NB4 (cell line): ENCODE measurements at places on chromosomes 6 and 20.

GRCh38 chr6:18121580-18122127 lies 823 bp downstream of the NHLRC1 start:
- DNase-seq, result peak; percentile 38

- DNase-seq, result peak; percentile 30
These were observed 9.7 kb downstream of the LRRN4 start for GRCh38 chr20:6044115-6044514.

GRCh38 chr20:48184229-48184628 lies 398.9 kb upstream of the SULF2 start:
- DNase-seq, result no peak

GRCh38 chr20:37007898-37008649 lies 56.6 kb upstream of the SAMHD1 start:
- peak; percentile 74 for DNase-seq

- DNase-seq, result no peak
These were observed 116.5 kb upstream of the ESR1 start for GRCh38 chr6:151690768-151691562.

- no peak for DNase-seq
These were observed 114.3 kb downstream of the THBS2 start for GRCh38 chr6:169139179-169139971.

DNA sequence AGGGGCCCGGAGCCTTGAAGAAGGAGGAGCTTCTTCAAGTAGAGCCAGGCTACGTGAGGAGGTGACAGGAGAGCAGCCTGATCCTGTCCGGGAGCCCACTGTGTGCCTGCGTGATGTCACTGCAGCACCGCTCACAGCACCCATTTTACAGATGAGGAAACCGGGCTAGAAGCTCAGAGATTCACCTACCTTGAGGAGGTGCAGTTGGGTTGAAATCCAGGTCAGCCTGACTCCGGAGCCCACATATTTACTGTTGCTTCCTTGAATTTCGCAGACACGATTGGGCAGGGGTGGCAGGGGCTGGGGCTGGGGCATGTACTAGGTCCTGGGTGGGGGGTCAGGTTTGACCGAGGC lies 12.5 kb downstream of the VSTM2L start:
- DNase-seq, result no peak

GRCh38 chr20:45254383-45255262 lies at the start of gene SLPI:
Gene SLPI (minus strand): TSS chr20:45254564. CDS start chr20:45254543, 21 bp downstream.
- peak; percentile 97 for DNase-seq

DNA sequence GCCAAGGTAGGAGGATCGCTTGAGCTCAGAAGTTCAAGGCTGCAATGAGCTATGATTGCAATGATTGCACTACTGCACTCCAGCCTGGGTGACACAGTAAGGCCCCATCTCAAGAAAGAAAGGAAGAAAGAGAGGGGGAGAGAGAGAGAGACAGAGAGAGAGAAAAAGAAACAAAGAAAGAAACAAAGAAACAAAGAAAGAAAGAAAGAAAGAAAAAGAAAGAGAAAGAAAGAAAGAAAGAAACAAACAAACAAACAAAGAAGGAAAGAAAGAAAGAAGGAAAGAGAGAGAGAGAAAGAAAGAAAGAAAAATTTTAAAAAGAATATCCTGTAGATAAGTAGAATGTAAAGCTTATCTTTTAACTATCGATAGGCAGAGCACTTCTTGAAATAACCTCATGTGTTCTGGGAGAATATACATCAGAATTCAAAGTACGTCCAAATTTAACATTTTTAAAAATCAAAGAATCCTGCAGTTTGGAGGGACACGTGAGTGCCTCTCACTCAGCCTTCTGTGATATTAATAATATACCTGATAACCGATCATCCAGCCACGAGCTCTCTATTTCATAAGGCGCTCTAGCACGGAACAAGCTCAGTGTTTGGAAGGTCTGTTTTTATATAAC lies 25.2 kb downstream of the MYLK4 start:
- DNase-seq, result no peak

- DNase-seq, result no peak
These were observed 11.9 kb downstream of the HINT3 start for GRCh38 chr6:125968493-125968892.

DNA sequence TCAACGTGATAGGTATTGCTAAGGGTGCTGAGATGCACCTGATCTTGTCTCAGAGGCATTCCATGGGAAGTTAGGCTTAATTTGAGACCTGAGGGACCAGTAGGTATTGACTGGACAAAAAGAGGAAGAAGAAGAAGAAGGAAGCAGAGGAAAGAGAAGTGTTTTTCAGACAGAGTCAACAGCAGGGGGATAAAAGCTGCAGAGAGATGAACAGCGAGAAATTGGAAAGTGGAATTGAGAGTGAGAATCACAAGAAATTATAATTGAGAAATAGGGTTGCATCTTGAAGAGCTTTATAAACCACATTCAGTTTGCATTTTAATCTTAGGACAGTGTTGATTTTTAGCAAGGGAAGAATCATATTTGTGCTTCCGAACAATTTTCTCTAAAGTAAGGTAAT lies 254.0 kb downstream of the CD83 start:
- DNase-seq, result peak; percentile 47

DNA sequence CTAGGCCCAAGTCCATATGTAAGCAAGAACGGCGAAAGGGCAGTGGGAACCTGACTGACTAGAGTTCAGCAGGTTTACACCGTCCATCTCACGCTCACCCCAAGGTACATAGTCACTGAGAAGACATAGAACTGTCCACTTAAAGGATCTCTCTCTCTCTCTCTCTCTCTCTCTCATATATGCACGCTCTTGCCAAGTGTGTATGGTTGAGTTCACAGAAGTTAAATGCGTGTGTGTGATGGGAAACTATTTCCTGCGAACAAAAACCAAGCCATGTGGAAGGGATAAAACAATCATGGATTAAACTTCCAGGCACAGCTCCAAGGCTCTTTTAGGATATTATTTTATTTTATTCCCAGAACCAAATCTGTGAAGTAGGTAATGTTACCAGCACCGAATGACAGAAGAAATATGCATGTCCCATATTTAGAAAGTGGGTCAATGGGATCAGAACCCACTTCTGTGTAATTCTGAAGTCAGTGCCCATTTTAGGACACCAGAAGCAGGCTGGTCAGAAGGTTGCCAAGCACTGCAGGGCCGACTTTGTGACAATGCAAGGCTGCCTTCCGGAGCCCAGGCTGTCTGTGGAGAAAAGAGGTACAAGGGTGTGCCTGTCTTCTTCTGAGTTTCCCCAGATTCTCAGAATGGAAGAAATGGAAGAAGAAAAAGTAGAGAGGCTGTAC lies 49.2 kb upstream of the MAP7 start:
- no peak for DNase-seq

GRCh38 chr20:58457083-58457695 lies 58.0 kb downstream of the APCDD1L start:
- DNase-seq, result no peak

DNA sequence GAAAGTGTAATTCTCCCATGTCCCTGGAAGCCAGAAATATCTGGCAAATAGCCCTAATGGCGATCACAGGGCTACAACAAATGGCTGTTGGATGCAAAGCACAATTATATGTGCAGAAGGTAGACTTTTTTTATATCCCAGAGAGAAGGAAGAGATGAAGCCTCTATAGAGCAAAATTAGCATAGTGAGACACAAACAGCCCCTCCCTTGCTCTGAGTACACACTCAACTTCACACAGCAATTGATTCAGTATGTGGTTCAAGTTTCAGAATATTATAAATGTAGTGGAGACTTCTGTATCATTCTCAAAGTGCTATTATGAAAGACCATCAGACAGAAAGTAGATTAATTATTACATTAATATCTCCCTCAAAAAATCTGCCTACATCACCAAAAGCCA lies 246.5 kb upstream of the TBX18 start:
- DNase-seq, result no peak

- DNase-seq, result no peak
These were observed 55.3 kb downstream of the PFDN4 start for GRCh38 chr20:54263116-54263690.

DNA sequence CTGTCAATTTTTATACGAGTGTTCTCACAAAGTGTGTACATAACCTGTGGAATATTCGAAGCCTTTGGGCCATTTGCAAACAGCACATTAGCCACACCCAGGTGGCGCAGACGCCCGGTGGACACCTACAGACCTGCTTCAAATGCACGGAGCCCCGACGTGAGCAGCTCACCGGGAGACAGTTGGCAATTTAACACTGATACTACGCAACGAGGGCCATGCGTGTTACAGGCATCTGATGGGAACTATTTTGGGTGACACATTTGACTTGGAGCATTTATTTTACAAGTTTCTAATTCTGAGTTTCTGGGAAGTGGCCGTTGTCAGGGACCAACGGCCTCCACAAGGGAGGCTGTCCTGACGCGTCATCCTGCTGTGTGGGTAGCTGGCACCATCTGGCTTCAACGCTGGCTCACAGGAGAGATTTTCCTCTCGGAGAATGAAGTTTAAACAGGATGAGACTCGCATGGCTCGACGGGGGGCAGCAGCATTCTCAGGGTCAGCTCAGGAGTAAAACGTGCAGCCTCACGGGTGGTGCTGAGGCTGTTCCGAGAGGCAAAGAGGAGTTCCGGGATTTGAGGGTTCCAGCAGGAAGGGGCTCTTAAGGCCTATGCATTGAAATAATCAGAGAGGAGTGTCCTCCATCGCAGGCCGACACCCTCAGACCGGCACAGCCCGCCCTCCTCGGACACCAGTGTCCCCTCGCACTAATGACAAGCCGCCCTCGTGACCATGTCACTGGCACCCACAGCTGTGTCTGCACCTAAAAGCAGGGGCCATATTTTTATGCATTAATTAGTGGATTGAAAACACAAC lies 207.4 kb downstream of the DLL1 start:
- no peak for DNase-seq

DNA sequence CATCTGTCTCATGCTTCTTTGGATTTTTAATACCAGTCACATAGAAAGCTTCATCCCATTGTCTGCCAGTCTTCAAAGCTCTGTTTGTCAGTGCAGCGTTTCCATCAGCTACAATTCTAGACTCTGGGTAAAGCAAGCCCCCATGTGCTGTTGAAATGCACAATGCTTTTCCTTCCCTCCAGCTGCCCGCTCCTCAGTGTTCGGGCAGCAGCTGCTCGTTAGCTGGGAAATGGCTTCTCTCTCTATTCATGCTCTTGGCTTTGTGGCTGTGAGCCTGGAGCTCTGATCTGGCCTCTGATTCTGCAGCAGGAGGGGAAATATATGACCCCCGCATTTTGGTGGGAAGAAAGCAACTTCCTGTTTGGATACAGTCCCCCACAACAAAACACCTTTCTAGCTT lies 213.0 kb upstream of the CDYL start:
- no peak for DNase-seq

GRCh38 chr6:52666071-52666470 lies 4.8 kb upstream of the TMEM14A start:
- no peak for DNase-seq

DNA sequence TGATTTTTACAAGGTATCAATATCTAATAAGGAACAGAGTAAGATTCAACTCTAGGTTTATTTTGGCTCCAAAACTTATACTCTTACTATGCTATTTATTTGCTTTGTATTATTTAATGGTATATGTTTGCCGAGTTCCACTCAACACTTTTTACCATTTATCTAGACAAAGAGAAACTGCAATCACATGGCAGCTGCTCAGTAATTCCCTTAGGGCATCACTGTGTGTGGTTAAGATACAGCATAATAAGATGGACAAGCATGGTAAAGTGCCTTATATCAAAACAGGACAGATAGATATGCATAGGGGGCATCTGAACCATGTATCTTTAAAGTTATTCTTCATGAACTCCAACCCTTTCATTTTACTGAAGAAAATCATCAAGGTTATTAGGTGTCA lies 483.0 kb upstream of the ID4 start:
- no peak for DNase-seq

- DNase-seq, result no peak
These were observed 1249.0 kb upstream of the CITED2 start for GRCh38 chr6:140623498-140623897.

- DNase-seq, result no peak
These were observed 129.0 kb downstream of the EDN3 start for GRCh38 chr20:59429396-59429795.

DNA sequence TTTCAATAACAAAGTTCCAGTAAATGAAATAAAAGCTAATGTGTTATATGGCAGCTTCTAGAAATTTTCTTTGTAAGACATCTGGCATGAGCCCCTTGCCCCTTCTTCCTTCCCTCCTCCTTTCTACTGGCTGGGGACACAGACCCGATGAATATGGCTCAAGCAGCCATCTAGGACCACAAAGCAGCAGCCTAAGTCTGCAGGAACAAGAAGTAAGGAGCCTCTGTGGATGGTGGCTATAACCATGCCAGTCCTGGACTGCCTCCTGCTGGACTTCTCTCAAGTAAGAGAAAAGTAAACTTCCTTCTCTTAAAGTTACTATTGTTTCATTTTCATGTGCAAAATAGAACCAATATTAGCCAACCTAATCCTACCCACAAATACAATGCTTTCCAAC lies 114.9 kb upstream of the DST start:
- DNase-seq, result peak; percentile 51

- no peak for DNase-seq
These were observed 41.4 kb upstream of the MYL9 start for GRCh38 chr20:36499723-36500501.

GRCh38 chr20:37898233-37899104 lies 4.5 kb upstream of the VSTM2L start:
- no peak for DNase-seq

DNA sequence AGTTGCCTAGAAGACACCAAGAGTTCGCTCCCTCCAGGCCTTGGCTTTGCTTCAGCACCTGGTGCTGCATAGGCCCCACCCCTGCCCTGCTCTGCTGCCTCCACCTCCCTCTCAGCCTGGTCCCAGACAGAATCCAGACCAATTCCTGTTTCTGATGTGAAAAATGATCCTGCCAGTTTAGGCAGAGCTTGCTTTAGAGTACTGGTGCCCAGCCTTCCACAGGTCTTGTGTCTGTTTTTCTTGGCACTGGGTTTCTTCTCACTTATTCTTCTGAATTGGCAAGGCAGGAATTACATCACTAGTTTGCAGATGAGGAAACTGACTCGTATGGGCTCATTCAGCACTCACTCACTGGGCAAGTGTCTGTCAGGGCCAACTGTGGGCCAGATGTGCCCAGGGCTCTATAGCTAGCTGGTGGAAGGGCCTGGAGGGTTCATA lies 53.0 kb downstream of the HLA-A start:
- DNase-seq, result peak; percentile 14

GRCh38 chr6:154868143-154868594 lies 126.9 kb upstream of the TIAM2 start:
- peak; percentile 58 for DNase-seq

DNA sequence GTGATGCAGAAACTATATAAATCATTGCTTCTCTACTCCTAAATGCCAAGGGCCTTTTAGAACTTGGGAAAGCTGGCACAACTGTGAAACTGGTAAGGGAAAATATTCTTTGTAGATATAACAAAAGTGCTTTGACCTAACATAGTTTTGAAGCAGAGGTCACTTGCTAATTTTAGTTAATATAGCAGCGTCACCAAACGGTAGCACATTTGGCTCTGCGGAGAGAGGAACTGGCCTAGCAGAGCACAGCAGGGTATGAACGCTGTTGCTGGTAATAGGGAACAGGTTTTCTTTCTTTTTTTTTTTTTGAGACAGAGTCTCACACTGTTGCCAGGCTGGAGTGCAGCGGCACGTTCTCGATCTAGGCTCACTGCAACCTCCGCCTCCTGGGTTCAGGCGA lies 67.4 kb downstream of the ECT2L start:
- no peak for DNase-seq

GRCh38 chr6:163352011-163352685 lies 62.4 kb upstream of the QKI start:
- peak; percentile 81 for DNase-seq

GRCh38 chr6:147869201-147869600 lies 360.7 kb downstream of the SAMD5 start:
- no peak for DNase-seq
